Psoas muscle (tissue), 8 donors: ENCODE measurements at places on chromosomes 6 and 20. TPM values are rescaled to one million over a fixed set of nuclear protein-coding genes. Genes with fewer than 3 reads are reported as not detected.
A peak's percentile ranks its signal among the peaks of the same experiment; 100 is the strongest.

BPIFB4 gene
- polyA plus RNA-seq, result not detected

DNA sequence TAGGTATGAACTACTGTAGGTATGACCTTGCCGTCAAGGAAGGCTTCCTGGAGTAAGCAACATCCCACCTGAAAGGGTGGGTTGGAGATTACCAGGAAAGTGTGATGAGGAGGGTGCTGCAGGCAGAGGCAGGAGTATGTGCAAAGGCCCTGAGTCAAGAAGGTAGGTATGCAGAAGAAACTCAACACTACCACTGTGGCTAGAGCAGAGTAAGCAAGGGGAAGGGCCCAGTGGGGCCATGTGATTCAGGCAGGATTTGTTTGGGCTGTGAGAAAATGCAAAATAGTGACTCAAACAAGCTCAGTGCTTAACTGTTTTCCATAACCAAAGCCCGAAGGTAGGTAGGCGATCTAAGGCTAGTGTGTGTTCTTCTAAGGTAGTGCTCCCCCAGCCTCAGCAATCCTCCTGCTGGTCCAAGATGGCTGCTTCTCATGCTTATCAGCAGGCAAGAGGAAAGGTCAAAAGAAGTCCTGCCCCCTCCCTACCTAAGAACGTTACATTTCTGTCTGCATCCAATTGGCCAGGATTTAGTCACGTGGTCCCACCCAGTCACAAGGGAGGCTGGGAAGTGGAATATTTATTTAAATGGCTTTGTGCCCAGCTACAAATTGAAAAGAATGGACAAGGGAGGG, 36.2 kb upstream of the HMGA1 start:
- DNase-seq, result no peak

TFAP2A gene
- polyA plus RNA-seq, result under 0.01 TPM

DNA sequence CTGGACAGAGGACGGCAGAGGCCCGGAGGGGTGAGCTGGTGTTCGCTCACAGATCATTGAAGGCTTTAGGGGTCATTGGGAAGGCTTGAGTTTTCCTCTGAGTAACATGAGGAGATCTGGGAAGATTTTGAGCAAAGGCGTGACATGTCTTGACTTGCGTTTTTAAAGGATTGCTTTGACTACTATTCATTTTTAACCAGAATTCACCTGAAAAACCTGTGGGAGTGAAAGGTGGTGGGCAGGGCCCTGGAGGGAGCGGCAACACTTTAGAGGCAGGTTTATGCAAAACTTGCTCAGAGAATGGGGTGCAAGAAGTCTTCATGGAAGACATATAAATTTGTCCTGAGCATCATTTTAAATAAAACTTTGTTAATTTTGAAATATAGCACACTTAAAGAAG, 72.2 kb upstream of the EEF1E1 start:
- no peak for DNase-seq

TBXT gene
- not detected for polyA plus RNA-seq

DNA sequence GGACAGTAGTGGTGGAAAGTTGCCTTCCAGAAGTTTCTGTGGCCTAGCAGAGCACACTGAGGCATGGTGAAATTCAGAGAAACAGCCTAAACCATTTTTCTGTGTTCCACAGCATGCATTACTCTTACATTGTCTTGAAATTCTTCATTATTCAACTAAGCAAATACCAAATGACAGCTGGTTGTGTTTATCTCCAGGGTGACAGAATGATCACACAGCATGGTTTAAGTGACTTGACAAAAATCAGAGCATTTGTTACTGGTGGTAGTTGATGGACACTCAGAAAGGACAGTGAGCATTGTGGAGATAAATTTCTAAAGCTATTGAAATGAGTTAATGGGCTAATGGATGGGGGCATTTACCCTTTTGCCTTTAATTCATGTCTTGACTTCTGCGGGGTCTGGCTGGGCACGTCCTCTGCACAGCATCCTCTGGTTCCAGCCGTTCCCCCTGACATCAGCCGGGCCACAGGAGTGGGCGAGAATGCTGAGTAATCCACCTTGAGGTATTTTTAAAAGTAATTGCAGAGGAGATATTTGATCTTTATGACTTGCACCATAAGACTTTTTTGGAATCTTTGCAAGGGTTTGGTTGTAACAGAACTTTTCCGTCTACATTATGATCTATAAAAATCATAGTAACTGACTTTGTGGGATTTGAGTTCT, 78.9 kb upstream of the SCP2D1 start:
- no peak for DNase-seq

DNA sequence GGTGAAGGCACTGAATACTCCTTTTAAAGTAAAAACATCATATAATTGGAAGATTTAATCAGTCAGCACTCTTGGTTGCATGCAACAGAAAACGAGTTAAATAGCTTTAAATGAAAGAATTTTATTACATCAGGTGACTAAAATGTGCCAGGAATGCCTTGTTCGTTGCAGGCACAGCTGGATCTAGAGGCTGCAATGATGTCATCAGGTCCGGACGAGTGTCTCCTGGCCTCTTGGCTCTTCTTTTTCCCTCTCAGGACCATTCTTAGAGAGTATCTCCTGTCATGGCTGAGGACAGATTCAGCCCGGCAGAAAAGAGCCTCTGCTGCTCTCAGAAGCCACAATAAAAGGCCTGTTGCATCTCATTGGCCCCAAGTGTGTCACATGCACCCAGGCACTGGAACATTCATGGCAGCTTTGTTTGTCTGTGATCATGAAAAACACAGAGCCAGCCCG, 510.7 kb upstream of the SULF2 start:
- no peak for DNase-seq

TMEM151B gene
- not detected for polyA plus RNA-seq

- DNase-seq, result peak; percentile 56
Measured at GRCh38 chr20:58870293-58871014, 17.9 kb downstream of the GNAS start.

DNA sequence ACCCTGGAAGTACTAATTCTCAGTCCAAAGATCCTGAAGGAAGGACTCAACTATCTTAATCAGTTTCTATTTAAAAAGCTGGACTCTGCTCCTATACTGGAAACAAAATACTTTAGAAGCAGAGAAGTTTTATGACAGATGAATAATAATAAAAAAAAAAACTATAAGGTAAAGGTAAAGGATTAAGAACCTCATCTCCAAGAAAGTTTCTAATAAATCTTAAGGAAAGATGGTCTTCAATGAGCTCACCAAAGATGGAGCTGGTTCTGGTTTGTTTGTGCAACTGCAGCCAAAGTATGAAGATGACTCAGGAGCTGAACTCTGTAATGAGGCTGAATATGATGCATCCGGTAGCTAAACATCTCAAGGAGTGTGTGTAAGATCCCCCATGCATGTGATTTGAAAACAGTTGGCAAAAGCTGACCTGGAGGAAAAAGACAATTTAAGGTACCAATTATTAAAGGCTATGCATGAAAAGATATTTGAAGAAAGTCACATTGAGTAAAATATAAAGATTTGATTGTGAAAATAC, 25.2 kb downstream of the MED23 start:
- no peak for DNase-seq
